ENCODE measurements at places on chromosomes 2 and 18.

- no peak for DNase-seq
Observed at GRCh38 chr2:48259811-48260210, 270.1 kb upstream of the STON1 start.

GRCh38 chr18:55316486-55317184, 271.4 kb downstream of the TCF4 start:
- DNase-seq, result no peak

DNA sequence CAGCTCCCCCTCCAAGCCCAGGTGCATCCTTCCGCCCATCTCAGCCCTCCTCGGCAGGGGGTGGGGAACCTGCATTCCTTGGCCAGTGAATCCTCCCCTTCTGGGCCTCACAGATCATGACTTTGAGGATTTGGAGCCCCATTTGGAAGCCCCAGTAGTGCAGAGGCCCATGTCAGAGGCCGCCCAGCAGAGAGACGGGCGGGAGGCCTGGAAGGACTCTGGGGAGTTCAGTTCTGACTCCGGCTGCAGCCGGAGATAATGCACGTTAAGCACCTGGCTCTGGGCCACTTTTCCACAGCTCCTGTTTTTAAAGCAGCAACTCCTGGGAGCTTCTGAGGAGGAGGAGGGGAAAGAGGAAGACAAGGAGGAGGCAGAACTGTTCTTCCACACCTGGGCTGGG, 14.9 kb downstream of the ATOH8 start:
- DNase-seq, result peak; percentile 62

DNA sequence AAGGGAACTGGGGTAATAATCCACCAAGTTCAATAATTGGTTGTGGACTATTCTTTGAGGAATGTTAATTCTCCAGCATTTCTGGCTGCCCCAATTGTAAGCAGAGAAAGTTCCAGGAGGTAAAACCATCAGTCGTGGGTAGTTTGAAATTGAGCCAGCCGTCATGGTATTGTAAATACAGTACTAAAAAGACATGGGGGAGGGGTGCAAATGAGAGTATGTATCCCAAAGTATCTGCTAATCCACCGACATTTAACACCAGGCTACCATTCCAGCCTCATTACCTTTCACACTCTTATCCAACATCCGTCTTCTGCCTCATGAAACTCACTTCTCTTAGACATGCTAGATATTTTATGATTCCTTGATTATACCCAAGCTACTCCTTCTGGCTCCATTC, 507.9 kb downstream of the ERBB4 start:
- no peak for DNase-seq

DNA sequence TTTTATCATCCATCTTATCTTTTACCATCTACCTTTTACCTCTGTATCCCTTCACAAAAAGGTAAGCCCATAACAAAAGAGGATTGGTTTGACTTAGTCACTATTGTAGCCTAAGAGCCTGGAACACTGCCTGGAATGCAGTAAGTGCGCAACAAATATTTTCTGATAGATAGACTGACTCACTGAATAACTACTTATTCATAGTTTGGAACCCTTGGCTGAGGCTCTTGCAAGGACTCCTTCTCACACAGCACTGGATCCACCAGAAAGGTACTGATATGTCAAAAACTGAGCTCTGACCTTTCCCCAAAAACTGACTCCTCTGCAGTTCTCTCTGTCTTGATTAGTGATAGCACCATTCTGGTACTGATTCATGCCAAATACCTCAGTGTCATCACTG, 426.7 kb downstream of the SETBP1 start:
- no peak for DNase-seq

DNA sequence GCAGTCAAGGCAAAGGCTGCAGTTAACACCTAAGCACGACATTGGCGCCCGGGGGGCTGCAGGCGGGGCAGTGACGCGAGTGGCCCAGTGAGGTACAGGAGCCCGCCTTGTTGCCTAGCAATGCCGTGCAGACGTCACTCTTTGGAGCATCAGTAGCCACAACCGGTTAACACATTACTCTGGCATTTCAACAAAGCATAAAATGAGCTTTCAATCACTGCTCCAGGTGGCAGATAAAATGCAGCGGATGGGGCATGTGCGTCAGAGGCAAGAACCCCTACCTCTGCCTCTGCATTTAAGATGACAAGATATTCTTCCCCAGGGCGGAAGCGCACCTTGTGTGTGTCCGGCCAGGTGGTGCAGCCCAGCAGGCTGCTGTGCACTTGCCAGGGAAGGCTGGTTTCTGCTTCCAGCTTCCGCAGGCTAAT, 139.4 kb downstream of the MTCL1 start:
- DNase-seq, result peak; percentile 13

DNA sequence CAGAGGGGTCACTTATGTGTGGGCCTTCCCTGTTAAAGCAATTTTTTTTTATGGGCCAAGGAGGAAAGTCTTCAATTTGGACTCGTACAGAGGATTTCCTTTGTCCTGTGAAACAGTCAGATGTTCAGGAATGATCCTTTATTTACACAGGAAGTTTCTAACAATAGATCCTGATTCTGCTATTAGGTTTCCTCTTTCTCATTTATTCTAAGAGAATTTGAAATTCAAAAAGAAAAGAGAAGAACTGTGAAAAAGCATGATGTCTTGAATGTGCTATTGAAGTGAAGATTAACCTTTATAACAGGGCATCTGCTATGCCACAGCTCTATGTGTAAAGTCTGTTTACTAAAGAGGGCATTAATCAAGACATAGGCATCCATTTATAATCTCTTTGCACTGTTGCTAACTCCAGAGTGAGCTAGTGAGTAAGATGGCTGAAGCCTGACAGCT, 105.3 kb upstream of the FAM98A start:
- DNase-seq, result no peak

GRCh38 chr2:140275427-140275826, 1495.2 kb upstream of the NXPH2 start:
- no peak for DNase-seq

DNA sequence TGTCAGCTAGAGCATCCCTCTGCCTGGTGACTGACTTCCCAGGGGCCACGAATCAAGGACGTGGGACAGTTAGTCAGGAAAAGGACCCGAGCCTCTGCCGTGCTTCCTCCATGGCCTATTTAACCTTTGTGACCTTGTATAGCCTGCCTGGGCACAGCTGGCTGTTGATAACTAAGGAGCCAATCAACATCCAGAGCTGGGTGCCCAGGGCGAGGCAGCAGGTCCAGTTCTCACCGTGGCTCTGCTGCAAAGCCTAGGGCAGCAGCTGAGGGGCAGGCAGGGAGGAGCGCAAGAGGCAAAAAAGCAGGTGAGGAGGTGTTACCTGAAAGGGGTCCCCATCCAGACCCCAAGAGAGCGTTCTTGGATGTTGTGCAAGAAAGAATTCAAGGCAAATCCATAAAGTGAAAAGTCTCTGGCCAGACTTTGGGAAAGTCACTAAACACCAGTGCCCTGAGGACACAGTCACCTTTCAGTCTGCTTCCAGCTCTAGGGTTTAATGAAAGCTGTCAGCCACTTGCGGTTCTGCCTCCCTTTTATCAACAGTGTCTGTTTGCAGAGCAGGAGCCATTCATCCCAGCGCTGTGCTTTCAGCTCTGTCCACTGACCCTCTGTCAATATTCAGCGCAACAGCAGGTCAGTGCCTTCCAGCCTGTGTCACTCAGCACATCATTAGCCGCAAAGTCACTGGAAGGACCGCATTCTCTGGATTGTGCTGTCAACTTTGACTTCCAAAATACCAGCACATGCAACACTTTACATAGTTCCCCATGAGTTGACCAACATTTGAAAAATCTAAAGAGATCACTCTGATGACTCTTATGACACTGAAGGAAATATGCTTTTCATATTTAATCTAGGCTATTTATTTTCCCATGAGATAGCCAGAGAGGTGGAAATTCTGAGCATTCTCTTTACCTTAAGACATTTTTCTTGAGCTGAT, 38.6 kb upstream of the ASAP2 start:
- no peak for DNase-seq

DNA sequence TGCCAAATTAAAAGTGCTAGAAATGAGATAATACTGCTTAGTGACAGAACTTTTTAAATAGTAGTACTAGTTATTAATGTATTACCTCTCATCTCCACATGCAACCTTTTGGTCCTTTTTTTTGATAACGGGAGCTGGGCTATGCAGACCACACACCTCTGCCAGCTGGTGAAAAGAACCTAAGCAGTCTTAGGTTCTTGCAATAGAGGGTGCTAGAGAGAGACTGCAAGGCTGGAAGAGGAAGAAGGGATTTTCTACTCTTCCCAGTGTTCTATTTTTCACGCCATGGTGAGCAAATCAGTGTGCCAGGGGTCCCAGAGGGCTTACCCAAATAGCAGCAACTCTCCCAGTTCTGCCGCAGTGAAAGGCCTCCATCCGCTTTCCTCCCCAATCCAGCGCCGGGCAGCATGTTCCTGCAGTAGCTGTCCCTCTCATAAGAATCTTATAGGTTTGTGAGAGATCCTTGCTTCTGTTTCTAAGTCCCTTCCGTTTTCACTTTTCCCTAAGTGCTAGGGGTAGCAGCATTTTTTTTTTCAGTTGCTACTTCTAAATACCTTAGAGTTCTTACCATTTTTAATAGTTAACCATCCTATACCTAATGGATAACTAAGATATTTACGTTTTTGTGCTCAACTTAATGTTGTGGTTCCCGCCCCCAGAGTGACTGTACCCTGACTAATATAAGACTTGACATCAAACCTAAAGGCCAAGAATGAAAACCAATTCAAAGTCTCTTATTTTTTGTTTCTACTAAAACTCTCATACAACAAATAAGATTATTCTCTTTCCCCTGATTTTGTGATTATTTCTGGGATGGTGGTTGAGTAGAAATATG, 69.4 kb upstream of the UBE2E3 start:
- no peak for DNase-seq

DNA sequence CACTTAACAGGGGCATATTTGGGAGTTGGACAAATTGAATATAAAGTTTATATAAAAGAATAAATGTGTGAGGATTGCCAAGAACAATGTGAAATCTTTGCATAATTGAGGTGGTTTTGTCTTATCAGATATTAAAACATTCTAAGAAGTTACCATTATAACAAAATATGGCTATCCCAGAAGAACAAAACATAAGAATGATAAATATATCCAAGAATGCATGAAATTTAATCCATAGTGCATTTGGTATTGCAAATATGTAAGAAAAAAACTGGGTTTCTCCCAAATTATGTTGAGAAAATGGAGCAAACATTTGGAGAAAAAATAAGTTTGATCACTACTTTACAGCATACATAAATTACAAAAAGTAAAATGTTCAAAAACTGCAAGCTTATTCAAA, 562.4 kb downstream of the RNF144A start:
- DNase-seq, result no peak

GRCh38 chr2:106812383-106812782, 73.6 kb downstream of the ST6GAL2 start:
- no peak for DNase-seq

- DNase-seq, result no peak
Observed at GRCh38 chr2:109204412-109204811, 75.4 kb downstream of the SH3RF3 start.

DNA sequence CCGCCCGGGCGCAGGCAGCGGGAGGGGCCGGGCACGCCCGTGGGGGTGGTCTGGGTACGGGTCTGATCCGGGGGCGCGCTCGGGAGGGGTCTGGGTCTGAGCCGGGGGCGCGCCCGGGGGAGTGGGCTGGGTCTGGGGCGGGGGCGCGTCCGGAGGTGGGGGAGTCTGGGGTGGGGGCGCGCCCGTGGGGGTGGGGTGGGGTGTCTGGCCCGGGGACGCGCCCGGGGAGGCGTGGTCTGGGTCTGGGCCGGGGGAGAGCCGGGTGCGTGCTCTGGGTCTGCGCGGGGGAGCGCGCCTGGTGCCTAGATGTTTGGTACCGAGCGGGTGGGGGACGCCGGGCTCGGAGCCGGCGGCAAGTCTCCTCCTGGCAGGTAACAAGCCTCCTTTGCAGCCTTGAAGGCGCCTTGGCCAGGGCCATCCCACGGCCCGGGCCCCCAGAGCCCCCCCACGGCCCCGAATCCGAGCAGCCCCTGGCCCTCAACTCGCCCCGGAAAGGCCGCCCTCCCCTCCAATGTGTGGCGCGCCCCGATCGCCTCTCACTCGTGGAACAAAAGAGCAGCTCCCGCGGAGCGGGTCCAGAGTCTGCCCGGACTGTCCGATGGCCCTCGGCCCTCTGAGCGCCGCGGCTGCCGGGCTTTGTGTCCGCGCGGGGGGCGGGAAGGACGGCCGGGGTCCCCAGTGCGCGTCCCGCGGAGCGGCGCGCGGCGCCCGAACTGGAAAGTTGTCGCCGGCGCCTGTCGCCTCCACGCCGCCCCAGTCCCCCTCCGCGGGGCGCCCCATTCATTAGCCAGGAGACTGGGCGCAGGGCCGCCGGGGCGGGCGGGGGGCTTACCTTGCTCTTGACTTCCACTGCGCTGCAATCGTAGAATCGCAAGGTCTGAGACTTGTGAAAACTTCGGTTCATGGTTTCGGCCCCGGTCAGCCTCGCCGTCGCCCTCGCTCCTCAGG, 595 bp downstream of the PARD6G start:
- no peak for DNase-seq

DNA sequence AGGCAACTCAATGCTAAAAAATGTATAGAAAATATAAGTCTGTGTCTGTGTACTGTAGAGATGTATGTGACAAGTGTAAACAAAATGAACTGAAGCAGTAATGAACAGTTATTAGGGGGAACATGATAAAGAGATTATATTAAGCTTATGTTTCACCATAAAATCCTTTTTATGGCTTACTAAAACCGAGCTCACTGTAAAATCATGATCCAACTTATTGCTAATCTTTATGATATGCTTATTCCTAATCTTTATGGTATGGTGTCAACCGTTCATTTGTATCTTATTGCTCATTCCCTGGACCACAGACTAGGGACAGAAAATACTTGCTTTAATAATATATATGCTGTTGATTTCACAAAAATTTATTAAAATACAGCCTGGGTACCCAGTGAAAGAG, 62.1 kb downstream of the TNFRSF11A start:
- no peak for DNase-seq

GRCh38 chr2:46814160-46814961, 101.2 kb downstream of the MCFD2 start:
- DNase-seq, result no peak

DNA sequence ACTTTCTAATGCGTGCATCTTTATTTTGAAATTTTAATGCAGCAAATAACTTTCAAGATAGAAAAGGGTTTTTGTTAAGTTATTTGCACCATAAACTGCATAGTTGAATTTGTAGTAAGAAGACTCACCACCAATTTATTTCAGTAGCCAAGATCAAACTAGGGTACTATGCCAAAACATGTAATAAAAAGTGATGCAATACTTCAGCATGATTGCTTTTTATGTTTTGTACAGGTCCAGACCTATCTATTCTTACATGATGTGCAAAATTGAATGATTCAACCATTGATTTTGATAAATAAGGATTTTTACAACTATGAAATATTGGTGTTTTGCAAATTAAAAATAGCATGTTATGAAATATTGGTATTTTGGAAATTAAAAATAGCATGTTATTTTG, 26.7 kb downstream of the AGPS start:
- DNase-seq, result no peak

- no peak for DNase-seq
Observed at GRCh38 chr18:77065221-77065981, 67.2 kb downstream of the MBP start.

- DNase-seq, result no peak
Observed at GRCh38 chr2:128320192-128320905, 1.7 kb upstream of the HS6ST1 start.
